ENCODE measurements at places on chromosomes 3 and 15. TPM values are rescaled to one million over a fixed set of nuclear protein-coding genes. Genes with fewer than 3 reads are reported as not detected.

IQGAP1 gene
- total RNA-seq: 224 TPM

GJD2 gene
- total RNA-seq: not detected

SMCO1 gene
- 0.79 TPM for total RNA-seq

SCN11A gene
- total RNA-seq: 1.9 TPM

ERICH6 gene
- not detected for total RNA-seq

TNIK gene
- 5.7 TPM for total RNA-seq

GOLGA6B gene
- 0.10 TPM for total RNA-seq

MME gene
- 55.5 TPM for total RNA-seq

GP5 gene
- total RNA-seq: 0.39 TPM

PLA2G4B gene
- total RNA-seq: 16.5 TPM

TMCO5A gene
- not detected for total RNA-seq

SECISBP2L gene
- total RNA-seq: 65.8 TPM

DPPA2 gene
- total RNA-seq: not detected

FEZF2 gene
- not detected for total RNA-seq

TRAT1 gene
- total RNA-seq: 0.59 TPM

GABRB3 gene
- 1.8 TPM for total RNA-seq

- peak; percentile 28 for DNase-seq
Measured at GRCh38 chr15:49848282-49848724, 227.5 kb downstream of the DTWD1 start.

- DNase-seq: no peak
Measured at GRCh38 chr3:50078622-50079021, 10.1 kb upstream of the RBM5 start.

DNA sequence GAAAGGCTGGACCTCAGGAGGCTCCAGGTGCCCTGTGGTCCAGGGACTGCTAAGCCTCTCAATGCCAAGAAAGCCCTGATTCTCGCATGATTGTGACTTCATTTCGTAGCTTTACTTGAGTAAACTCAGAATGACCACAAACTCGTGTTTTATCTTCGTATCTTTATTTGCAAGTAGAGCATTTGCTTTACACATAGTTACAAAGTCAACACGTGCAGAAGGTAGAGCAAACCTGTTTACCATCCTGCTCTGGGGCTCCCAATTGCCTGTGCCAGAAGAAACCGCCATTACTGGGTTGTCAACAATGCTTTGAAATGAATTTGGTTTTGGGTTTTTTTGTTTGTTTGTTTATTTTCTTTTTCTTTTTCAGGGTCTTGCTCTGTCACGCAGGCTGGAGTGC lies 5.8 kb upstream of the MESP1 start:
- no peak for DNase-seq

DNA sequence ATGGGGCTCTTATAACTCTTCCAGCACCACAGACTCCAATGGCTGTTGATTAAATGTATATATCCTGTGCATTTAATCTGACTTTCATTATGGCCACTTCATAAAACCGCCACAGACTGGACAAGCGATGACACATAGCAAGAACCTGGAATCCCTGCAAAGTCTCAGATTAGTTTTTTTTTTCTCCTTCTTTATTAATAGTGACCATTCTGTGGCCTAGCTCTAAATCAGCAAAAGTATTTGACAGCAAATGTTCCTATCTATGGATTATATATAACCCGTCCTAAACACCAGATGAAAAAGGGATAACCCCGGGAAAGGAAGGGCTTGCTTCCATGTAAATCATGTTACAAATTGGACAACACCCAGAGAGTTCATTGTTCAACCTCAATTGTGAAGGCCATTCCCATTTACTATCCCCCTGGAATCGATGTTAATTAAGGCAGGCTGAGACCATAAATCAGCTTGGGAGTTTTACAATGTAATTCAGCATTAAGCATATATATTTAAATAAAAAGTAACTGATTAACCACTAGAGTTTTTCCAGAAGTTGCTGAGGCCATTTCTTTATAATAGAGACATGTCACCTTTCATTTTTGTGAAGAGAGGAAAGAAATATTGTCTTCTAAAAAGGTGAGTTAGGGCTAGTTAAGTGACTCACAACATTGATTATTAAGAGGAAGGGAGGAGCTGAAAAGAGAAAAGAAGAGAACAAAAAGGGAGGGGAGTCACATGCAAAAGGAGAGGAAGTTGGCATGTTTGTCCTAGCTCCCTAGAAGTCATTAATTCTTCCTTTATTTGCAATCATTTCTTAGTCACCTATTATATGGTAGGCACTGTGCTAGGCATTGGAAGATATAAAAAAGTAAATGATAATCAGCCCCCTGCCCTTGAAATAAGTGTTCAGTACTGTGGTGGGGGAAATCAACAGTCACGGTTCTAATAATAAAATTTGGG lies 26.2 kb downstream of the ALDH1A2 start:
- no peak for DNase-seq

DNA sequence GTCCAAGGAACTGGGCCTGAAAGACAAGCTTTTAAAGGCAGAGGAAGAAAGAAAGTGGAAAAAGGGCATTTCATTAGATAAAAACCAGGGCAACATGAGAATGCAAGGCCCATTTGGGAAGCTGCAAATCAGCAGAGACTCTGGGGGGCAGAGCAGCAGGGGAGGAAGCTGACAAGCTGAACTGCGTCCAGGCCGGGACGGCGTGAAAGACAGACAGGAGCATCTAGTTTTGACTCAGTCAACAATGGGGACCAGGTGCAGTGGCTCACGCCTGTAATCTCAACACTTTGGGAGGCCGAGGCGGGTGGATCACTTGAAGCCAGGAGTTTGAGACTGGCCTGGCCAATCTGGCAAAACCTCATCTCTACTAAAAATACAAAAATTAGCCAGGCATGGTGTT lies 69.9 kb downstream of the CDC25A start:
- no peak for DNase-seq

GRCh38 chr3:191761906-191762305 lies 300.9 kb downstream of the PYDC2 start:
- no peak for DNase-seq

DNA sequence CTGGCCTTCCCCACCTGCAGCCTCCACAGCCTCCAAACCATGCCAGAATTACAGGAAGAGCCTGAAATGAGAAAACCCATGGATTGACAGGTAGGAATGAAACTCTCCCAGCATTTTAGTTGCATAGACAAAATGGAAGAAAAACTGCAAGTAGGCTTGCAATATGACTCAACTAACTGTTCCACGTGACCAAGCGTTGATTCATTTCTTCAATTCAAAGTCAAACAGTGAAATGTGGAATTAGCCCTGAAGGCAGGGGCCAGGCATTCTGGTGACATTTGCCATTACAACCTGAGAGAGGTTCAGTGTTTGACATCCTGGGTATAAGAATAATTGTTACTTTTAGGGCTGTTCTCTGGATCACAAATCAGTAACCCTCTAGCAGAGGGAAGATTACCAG lies 676.5 kb upstream of the CFAP20DC start:
- DNase-seq: no peak

- DNase-seq: no peak
Measured at GRCh38 chr3:55423782-55424181, 63.3 kb downstream of the WNT5A start.

DNA sequence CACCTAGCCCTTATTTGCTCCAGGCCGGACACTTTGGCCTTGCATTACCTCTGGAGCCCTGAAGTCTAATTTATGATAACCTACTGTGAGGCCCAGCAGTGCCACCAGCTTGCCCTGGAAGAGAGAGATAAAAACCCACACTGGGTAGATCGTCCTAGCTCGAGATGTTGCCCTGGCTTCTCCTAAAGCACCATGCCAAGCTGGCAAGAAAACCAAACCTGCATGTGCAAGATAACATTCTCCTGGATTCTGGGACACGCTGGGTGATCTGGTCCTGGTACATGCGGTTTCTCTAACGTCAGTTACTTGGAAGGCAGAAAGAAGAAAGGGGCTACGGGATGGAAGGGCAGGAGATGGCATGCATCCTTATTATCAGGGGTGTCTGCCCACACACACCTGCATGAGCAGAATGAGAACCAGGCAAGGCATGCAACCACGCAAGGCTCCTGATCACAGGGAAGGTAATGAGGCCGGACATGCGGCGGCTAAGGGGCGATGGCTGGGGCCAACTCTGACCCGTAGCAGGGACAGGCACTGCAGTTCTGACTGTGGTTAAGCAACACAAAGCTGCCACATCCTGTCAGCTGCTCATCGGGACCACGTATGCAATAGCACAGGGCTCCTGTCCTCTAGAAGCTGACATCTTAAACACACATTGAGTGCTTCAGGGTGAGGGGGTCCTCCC lies 73.0 kb downstream of the OXNAD1 start:
- no peak for DNase-seq

- DNase-seq: no peak
Measured at GRCh38 chr15:70810916-70811578, 42.9 kb downstream of the LARP6 start.

- DNase-seq: no peak
Measured at GRCh38 chr3:127589600-127590281, 792 bp downstream of the TPRA1 start.

- DNase-seq: no peak
Measured at GRCh38 chr3:130582457-130583153, 65.6 kb downstream of the COL6A6 start.

- DNase-seq: no peak
Measured at GRCh38 chr3:71146673-71147072, 436.9 kb downstream of the FOXP1 start.

- no peak for DNase-seq
Measured at GRCh38 chr15:29125382-29126207, 144.0 kb downstream of the NSMCE3 start.

DNA sequence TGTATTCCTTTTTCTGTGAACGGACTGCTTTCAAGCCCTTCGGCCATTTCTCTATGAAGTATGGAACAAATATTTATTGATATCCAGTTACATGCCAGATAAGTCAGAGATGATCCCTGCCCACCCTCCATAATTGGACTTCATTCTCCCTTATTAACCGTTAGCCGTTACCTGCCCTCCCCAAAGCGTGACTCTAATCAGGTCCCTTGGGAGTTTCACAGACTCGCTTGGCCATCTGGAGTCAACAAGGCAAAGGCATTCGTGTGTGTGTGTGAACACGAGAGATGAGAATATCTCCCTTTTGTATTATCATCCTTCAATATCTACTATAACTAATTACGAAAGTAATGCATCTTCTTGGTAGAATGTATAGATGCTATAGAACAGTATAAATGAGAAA lies 314.5 kb downstream of the TLE3 start:
- DNase-seq: no peak

DNA sequence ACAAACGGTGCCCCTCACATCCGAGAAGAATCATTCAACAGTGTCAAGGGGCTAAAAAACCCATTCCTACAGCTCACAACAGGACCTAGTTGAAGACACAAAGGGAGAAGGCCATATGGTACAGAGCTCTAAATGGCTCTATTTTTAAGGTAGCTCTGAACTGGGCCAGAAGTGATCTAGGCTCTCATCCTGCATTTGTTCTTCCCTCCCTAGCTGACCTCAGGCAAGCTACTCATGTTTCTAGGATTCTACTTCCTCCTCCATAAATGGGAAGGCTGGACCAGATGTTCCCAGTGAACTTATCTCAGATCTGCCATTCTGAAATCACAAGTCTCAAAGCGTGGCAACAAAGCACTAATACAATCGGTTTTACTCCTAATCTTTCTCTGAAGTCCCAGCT lies 62.3 kb downstream of the CPNE4 start:
- no peak for DNase-seq

DNA sequence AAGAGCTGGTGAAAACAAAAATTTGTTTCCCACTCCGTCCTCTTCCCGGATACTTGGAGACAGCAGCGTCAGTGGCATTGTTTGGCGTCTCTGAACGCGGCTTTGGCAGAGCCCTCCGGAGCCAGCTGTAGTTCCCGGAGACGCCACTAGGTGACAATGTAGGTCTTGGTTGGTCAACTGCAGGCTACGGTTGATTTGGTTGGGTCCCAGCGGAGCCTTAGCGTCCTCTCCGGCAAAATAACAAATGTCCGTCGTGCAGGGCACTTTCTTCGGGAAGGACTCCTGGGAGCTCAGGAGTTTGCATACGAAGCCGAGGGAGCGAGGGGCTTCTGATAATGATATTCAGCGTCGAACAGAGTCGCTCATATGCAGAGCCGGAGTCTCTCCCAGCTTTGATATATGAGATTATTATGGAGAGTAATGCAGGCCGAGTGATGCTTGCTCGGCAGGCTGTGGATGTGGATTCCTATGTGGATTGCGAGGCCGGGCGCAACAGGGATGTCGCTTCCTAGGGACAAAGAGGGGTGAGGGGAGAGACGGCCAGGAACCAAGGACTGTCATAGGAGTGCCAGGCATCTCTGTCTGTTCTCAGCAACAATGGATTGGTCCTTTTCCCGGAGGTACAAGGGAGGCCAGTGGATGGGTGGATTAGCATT lies 74.8 kb downstream of the IL20RB start:
- peak; percentile 45 for DNase-seq

DNA sequence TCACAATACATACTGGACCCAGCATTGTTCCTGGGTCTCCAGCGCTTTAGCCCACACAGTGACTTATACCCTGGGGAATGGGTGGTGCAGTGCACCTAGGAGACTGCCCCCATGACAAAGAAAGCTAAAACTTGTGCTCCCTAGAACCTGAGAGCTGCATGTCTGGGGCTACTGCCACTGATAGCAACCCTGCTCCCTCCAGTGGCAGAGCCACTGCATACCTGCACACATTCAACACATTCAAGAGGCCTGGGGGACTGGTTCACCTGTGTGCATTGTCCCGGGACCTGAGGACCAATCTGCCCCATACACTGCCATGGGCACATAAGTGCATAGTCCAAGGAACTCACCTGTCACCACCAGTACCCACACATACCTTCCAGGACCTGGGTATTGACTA lies 302.7 kb upstream of the MANF start:
- no peak for DNase-seq

- peak; percentile 57 for DNase-seq
Measured at GRCh38 chr3:64207289-64208080, 17.8 kb downstream of the PRICKLE2 start.

- DNase-seq: peak; percentile 58
Measured at GRCh38 chr15:60589728-60590127, 110.8 kb upstream of the ICE2 start.

GRCh38 chr15:23497710-23498111 lies 50.7 kb upstream of the GOLGA6L2 start:
- DNase-seq: no peak

DNA sequence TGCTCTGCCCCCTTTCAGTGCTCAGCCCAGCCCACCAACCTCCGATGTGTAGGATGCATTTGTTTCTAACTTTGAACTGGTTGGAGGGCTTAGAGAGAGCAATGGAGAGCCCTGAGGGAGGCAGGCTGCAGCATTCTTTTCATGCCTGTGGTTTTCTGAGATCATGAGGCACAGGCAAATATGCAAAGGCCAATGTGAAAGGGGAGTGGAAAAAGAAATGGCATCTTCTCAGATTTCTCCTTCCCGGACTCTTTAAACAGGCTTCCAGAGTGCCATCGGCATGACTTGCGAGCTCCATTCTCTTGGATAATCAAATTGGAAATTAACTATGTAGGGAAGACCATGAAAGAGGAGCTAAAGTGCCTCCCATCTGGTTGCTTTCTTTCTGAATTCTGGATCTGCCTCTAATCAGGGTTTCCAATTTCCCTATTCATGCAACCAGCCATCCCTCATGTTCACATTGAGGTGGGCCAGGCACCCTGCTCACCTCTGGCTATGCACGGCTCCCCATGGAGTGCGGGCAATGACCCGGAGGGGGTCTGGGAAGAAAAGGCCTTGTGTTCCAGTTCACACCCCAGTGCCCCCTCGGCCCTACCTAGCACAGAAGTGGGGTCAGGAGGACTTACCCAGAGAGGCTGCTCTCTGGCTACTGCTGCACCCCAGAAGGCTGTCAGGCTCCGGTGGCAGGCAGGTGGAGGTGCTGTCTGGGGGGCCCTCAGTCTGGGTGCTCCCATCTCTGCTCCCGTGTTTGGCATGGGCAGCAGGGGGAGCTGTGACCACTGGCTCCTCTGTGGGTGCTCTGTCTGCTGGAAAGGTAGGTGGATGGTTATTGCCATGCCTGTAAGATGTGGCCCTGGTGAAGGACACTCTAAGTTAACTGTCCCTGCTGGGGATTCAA lies 16.1 kb downstream of the AMOTL2 start:
- peak; percentile 88 for DNase-seq

Data from skin of body (tissue), 3 donors.